Esophagus squamous epithelium (tissue), 5 donors: ENCODE measurements at places on chromosomes 2 and 18. TPM values are rescaled to one million over a fixed set of nuclear protein-coding genes. Genes with fewer than 3 reads are reported as not detected.

- DNase-seq: no peak
- no peaks in the 10 kb centered on the region for H3K27me3 ChIP-seq
- H3K4me1 ChIP-seq: no peaks in the 10 kb centered on the region
- no peak overlapping the region for H3K4me3 ChIP-seq
These were observed 15.5 kb upstream of the ARL5A start for GRCh38 chr2:151843691-151844061.

- H3K27ac ChIP-seq: no peak overlapping the region
- H3K27me3 ChIP-seq: no peaks in the 10 kb centered on the region
- no peaks in the 10 kb centered on the region for H3K4me1 ChIP-seq
- H3K36me3 ChIP-seq: no peaks in the 10 kb centered on the region
- no peak for DNase-seq
- no peak overlapping the region for H3K4me3 ChIP-seq
These were observed 186.3 kb downstream of the TMEM163 start for GRCh38 chr2:134532537-134532936.

DNA sequence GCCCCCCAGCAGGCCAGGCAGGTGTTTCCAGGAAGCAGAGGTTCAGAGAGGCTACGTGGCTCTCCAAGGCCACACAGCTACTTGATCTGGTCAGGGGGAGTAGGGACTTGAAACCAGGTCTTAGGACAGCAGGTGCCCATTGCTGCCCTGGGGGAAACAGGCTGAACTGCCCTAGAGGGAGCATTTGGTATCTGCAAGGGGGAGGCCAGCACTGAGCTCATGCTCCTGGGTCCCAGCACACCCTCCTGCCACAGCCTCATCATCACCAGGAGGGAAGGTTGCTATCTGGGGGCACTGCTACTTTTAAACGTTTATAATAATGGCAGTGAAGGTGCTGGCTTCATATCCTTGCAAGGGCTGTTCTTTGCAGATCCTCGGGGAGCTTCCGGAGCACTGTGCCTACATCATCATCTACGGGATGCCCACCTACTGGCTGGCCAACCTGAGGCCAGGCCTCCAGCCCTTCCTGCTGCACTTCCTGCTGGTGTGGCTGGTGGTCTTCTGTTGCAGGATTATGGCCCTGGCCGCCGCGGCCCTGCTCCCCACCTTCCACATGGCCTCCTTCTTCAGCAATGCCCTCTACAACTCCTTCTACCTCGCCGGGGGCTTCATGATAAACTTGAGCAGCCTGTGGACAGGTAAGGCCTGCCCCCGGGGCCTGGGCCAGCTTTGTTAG is 36.1 kb downstream of the ABCG8 start:
- no peak overlapping the region for H3K4me3 ChIP-seq
- no peaks in the 10 kb centered on the region for H3K27me3 ChIP-seq
- no peak for DNase-seq
- H3K4me1 ChIP-seq: peaks cover 5% of the 10 kb centered on the region

GRCh38 chr2:1459727-1460126 is 46.5 kb downstream of the TPO start:
- H3K4me1 ChIP-seq: no peaks in the 10 kb centered on the region
- DNase-seq: no peak
- H3K4me3 ChIP-seq: no peak overlapping the region
- H3K27me3 ChIP-seq: no peaks in the 10 kb centered on the region
- no peak overlapping the region for H3K27ac ChIP-seq

GRCh38 chr18:77461062-77461688 is 211.5 kb downstream of the GALR1 start:
- H3K27ac ChIP-seq: no peak overlapping the region
- peaks cover 11% of the 10 kb centered on the region for H3K27me3 ChIP-seq
- H3K4me3 ChIP-seq: no peak overlapping the region
- H3K4me1 ChIP-seq: no peaks in the 10 kb centered on the region
- no peaks in the 10 kb centered on the region for H3K36me3 ChIP-seq

- peaks cover 22% of the 10 kb centered on the region for H3K4me1 ChIP-seq
- peaks cover 25% of the 10 kb centered on the region for H3K36me3 ChIP-seq
- H3K27ac ChIP-seq: no peak overlapping the region
- DNase-seq: no peak
These were observed 1.8 kb upstream of the MPV17 start for GRCh38 chr2:27324720-27325119.

GRCh38 chr2:83112858-83113257 is 1346.2 kb downstream of the SUCLG1 start:
- H3K4me1 ChIP-seq: no peaks in the 10 kb centered on the region
- H3K4me3 ChIP-seq: no peak overlapping the region
- no peaks in the 10 kb centered on the region for H3K27me3 ChIP-seq
- H3K27ac ChIP-seq: no peak overlapping the region
- H3K36me3 ChIP-seq: no peaks in the 10 kb centered on the region

DNA sequence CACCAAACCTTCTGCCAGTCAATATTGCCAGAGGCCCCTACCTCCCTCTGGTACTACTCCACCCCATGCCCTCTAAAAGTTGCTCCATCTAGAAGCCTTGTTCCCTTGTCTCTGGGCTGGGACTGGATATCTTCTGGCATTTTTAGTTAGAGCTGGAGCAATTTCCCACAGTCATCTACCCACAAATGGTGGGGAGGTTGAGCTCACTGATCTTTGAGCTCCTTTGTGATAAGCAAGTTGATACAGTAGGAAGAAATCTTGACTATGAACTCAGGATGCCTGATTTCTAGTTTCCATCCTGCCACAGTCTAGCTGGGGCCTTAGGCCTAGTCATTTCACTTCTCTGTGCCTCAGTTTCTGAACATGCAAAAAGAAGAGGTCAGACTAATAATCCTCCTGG is 155.0 kb downstream of the MAIP1 start:
- no peak overlapping the region for H3K4me3 ChIP-seq
- no peak overlapping the region for H3K27ac ChIP-seq
- no peak for DNase-seq

DNA sequence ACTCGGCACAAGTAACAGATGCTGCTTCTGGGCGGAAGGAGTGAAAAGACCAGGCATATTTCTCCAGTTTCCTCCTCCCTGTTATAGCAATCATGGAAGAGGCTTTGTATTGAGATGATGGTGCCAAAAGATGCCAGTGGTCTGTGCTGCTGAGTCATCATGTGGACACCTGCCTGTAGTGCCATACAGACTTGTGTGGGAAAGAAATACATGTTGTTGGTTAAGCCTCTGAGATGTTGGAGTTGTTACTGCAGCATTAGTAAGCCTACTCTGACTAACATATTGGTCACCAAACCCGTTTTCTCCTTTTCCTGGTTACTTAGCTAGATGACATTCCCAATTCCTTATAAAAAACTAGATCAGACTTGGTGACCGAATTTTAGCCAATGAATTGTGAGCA is 356.9 kb downstream of the ZNF521 start:
- no peak for DNase-seq
- H3K4me1 ChIP-seq: no peaks in the 10 kb centered on the region
- no peak overlapping the region for H3K27ac ChIP-seq
- no peaks in the 10 kb centered on the region for H3K27me3 ChIP-seq

DNA sequence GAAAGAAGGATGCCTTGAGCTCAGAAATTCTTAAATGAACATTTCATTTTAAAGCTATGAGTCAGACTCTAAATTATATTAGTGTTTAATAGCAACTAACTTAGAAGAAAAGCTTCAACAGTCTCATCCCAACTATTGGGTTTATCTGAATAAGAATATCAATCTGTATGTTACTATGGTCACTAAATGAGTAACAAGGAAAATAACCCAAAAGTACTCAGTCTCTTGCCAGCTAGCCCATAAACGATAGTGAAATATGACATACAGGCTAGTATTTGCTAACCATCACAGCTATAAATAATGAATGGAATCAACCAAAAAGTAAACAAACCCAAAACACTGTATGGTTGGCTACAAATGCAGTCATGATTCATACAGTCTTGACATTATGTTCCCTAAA is 174.9 kb downstream of the RAB3GAP1 start:
- H3K27me3 ChIP-seq: no peaks in the 10 kb centered on the region
- no peaks in the 10 kb centered on the region for H3K4me1 ChIP-seq
- H3K4me3 ChIP-seq: no peak overlapping the region
- no peak for DNase-seq
- no peak overlapping the region for H3K27ac ChIP-seq

DNA sequence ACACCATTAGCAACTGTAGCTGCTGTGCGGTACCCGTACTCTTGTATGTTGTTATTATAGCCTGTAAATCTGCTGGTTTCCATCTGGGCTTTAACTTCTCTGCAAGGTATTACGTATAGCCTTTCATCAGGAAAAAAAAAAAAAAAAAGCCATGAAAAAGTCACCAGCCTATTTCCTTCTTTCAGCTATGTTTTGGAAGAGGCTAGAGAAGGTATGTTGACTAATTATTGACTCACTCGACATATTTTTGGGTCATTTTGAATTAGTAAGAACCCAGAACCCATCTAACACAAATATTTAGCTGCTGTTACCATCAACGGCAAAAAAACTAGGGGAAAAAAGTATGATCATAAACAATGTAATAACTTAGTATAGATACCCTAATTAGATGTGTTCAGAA is 1395.6 kb downstream of the SUCLG1 start:
- no peak for DNase-seq
- no peaks in the 10 kb centered on the region for H3K4me1 ChIP-seq

GRCh38 chr2:6919901-6920742 is 2.9 kb downstream of the RNF144A start:
- no peak for DNase-seq
- no peaks in the 10 kb centered on the region for H3K4me1 ChIP-seq
- no peaks in the 10 kb centered on the region for H3K36me3 ChIP-seq
- H3K4me3 ChIP-seq: no peak overlapping the region

DNA sequence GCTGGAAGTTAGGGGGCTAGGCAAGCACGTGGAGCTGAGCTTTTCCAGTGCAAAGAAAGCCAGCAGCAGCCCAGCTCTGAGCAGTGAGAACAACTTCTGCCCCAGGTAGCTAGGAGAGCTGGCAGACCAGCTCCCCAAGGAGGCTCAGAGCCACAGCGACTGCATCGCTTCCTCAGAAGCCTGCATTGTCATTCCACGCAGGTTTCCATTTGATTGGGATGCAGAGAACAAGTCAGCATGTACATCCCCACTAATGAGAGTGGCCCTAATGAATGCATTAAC is 45.1 kb downstream of the C1QL2 start:
- no peak overlapping the region for H3K4me3 ChIP-seq
- H3K27me3 ChIP-seq: peaks cover 33% of the 10 kb centered on the region
- H3K36me3 ChIP-seq: no peaks in the 10 kb centered on the region
- no peaks in the 10 kb centered on the region for H3K4me1 ChIP-seq
- no peak for DNase-seq

The SERPINB3 gene
- total RNA-seq: 911 TPM

The NT5C1B gene
- not detected for total RNA-seq

The AMER3 gene
- not detected for total RNA-seq

The TLX2 gene
- not detected for total RNA-seq

The ZNF142 gene
- 17.4 TPM for total RNA-seq

The MAP2 gene
- total RNA-seq: 5.8 TPM

The ST6GAL2 gene
- total RNA-seq: 0.79 TPM
